Lower lobe of right lung (tissue), 2 donors: ENCODE measurements at places on chromosomes 3 and 15.

DNA sequence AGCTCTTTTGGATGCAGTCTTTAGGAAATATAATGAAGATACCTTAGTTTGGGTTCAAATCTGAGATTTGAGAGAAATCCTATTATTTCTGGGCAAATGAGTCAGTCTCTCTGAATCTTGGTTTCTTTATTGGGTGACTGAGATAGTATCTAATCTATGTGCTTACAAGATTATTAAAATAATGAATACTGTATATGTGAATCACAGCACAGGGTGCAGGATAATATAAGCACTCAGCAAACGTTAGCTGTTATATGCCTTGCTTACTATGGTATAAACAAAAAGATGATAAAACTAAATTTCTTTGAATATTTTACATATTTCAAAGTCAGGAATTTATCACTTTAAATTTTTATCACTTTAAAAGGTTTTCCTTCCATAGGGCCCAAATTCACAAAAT, 29.6 kb downstream of the FGF7 start:
- H3K27me3 ChIP-seq = no peaks in the 10 kb centered on the region
- H3K36me3 ChIP-seq = no peaks in the 10 kb centered on the region
- no peaks in the 10 kb centered on the region for H3K4me1 ChIP-seq
- no peak for DNase-seq
- H3K27ac ChIP-seq = no peak overlapping the region
- no peak overlapping the region for H3K4me3 ChIP-seq

- H3K27me3 ChIP-seq = no peaks in the 10 kb centered on the region
- no peak overlapping the region for H3K4me3 ChIP-seq
- no peaks in the 10 kb centered on the region for H3K4me1 ChIP-seq
- DNase-seq = no peak
- H3K36me3 ChIP-seq = no peaks in the 10 kb centered on the region
Observed at GRCh38 chr3:104523136-104523535, 843.6 kb upstream of the ALCAM start.

GRCh38 chr3:175107995-175108394, 248.9 kb downstream of the NAALADL2 start:
- H3K4me3 ChIP-seq = no peak overlapping the region
- DNase-seq = no peak
- H3K27me3 ChIP-seq = no peaks in the 10 kb centered on the region

- H3K27ac ChIP-seq = no peak overlapping the region
- H3K27me3 ChIP-seq = no peaks in the 10 kb centered on the region
- no peak for DNase-seq
Observed at GRCh38 chr3:129656659-129657247, 50.3 kb upstream of the PLXND1 start.

DNA sequence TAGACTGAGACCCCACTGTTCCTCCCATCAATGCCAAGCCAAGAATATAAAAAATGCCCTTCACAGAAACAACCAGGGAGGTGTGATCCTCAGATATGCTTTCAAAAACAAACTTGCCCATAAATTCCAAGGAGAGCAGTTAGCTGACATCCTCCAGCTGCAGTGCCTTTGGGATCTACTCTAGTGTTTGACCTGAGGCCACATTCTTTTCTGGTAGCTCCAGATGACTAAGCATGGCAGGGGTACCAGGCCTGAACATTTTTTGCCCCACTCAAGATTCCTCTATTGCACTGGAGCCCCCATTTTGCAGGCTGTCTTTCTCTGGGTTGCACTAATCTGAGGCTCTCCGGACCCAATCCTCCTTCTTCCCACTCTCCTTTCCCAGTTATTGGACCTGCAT, 27.9 kb upstream of the ACP3 start:
- no peaks in the 10 kb centered on the region for H3K27me3 ChIP-seq
- no peak for DNase-seq
- no peaks in the 10 kb centered on the region for H3K36me3 ChIP-seq
- H3K4me3 ChIP-seq = no peak overlapping the region
- peaks cover 15% of the 10 kb centered on the region for H3K4me1 ChIP-seq

DNA sequence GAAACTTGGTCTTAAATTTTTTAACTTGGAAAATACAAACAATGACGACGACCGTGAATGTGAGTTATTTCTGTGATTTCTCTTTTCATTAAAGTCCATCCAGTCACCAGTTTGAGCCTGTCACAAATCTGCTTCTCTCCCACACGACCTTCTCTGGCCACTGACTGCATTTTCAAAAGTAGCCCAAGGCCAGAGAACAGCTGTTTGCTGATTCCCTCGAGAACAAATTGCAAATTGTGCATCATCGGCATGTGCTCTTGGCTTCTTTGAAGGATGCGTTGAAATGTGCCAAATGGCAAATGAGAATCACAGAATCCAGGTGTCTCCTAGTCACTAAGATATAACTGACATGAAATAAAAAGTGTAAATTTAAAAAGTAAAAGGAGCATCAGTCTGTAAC, 106.4 kb downstream of the AQP9 start:
- H3K27ac ChIP-seq = no peak overlapping the region
- no peaks in the 10 kb centered on the region for H3K27me3 ChIP-seq
- H3K4me3 ChIP-seq = no peak overlapping the region
- DNase-seq = no peak
- no peaks in the 10 kb centered on the region for H3K36me3 ChIP-seq
- H3K4me1 ChIP-seq = peaks cover 9% of the 10 kb centered on the region

DNA sequence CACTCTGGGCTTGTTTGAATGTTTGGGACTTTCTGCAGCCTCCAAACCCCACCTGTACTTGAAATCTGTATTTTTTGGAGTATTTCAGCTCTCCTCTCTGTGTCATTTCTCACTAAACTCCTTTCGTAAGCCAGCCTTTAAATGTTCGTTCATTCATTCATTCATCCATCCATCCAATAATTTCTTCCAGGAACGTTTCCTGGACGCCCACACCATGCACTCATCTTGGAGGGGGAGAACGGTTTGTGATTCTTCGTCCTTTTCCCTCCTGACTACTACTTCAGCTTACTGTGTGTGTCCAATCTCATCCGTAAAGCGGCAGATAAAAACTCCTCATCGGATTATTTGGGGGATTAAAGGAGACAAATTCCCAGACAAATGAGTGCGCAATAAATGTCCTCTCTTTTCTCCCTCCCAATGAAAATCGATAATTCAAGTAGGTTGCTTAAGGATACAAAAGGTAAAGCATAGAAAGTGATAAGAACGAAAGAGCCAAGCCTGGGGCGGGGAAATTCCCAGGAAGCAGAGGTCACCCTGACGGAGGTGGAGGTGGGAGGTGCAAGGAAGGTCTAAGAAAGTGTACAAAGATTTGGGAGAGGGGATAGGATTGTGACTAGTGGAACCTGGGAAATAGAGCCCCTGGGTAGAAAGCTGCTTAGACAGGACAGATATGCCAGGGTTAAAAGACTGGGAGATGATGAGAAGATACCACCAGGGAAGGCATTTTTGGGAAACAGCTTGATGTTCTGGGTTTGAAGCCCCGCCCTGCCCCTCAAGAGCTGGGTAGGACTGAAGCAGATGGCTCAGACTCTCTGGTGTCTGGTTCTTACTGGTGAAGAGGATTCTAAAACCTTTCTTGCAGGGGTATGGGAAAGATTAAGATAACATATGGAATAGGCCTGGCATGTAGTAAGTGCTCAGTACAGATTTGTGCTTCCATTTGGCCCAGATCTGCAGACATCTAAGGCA, 896 bp upstream of the KLHL25 start:
- H3K4me3 ChIP-seq = peak overlapping the region; percentile 90
- no peak overlapping the region for H3K27ac ChIP-seq

DNA sequence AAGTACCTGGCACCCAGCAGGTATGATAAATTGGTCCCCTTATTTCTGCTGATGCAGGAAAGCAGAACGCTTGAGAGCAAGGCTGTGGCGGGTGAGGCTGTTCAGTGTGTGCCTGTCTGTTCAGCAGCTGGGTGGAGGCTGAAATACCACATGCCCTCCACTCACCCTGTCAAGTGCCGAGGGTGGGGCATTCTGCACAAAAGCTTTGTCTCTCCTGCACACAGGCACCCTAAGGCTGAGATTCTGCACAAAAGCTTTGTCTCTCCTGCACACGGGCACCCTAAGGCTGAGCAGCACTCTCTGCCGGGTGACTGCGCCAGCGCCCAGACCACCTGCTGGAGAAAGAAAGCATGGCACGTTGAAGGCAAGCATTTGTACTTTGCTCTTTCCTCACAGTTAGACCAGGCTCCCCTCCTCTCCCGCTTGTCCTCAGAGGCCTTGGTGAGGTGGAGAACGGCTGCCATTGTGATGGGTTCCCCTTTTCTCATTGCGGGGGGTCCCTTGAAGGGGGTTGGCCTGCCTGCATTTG, 97.5 kb downstream of the BDH1 start:
- peaks cover 13% of the 10 kb centered on the region for H3K4me1 ChIP-seq
- DNase-seq = peak; percentile 54
- no peaks in the 10 kb centered on the region for H3K27me3 ChIP-seq

GRCh38 chr15:62779036-62779770, 263.3 kb upstream of the TPM1 start:
- DNase-seq = no peak
- H3K27me3 ChIP-seq = no peaks in the 10 kb centered on the region
- no peaks in the 10 kb centered on the region for H3K4me1 ChIP-seq
- no peak overlapping the region for H3K4me3 ChIP-seq

DNA sequence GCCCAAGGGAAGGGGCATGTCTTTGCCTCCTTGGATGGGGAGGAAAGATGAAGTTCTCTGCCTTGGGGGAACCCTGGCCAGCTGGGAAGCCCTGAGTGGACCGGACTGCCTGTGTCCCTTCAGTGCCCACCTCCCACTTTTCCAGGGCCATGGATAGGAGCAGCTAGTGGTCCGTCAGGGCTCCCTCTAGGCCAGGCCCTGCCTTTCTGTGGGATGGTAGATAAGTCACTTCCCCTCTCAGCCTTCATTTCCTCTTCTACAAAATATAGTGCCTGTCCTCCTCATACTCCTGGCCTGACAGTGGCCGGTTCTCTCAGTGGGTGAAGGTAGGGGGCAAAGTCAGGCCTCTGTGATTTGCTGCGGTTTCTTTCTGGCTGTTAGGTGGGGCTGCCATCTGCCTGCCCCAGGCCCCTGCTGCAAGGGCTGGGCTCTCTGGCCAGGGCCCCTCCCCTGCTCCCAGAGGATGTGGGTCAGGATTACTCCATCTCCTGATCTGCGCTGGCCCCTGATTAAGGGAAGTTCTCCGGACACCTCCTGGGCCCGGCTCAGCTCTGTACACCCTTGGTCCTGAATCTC, 1.4 kb downstream of the PLEKHO2 start:
- H3K27ac ChIP-seq = peak overlapping the region; percentile 92
- H3K4me3 ChIP-seq = peak overlapping the region; percentile 74
- H3K4me1 ChIP-seq = peaks cover 53% of the 10 kb centered on the region

- H3K27me3 ChIP-seq = no peaks in the 10 kb centered on the region
- no peak overlapping the region for H3K27ac ChIP-seq
- H3K4me1 ChIP-seq = no peaks in the 10 kb centered on the region
- no peak overlapping the region for H3K4me3 ChIP-seq
- DNase-seq = no peak
Observed at GRCh38 chr3:148101061-148101460, 596.6 kb upstream of the AGTR1 start.

DNA sequence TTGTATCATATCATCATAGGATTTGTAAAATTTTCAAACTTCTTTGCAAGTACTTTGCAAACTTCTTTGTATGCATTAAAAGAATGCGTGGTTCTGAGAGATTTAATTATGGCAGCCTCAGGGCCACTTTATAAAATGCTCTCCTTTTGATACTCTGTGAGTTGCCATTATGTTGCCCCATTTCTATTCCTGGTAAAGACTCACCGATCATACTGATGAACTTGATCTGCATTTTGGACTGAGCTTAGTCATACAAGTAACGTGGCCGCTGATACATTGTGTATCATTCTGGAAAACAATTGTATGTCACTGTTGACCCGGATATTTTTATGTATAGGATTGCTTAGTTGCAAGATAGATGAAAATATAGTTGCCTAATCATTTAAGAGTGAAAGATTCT, 38.8 kb downstream of the AKAP13 start:
- peaks cover 40% of the 10 kb centered on the region for H3K4me1 ChIP-seq
- H3K27ac ChIP-seq = no peak overlapping the region
- DNase-seq = no peak
- H3K4me3 ChIP-seq = no peak overlapping the region
- H3K27me3 ChIP-seq = no peaks in the 10 kb centered on the region

DNA sequence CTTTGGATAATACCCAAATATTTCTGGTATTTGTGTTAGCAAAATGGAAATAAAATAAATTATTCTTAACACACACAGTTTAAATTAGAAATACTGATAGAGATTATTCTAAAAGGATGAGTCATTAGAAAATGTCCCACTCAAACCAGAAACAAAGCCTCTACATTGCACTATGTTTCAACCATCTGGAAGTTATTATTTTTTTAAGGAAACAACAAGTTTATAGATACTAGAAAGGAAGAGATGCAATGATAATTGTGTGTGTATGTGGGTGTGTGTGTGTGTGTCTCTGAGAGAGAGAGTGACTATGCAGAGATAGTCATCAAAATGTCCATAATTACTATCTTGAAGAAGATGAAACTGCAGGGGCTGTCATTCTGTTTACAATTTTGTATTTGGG, 1340.5 kb downstream of the ROBO1 start:
- no peaks in the 10 kb centered on the region for H3K27me3 ChIP-seq
- no peaks in the 10 kb centered on the region for H3K4me1 ChIP-seq
- H3K4me3 ChIP-seq = no peak overlapping the region
- no peaks in the 10 kb centered on the region for H3K36me3 ChIP-seq

GRCh38 chr15:82805994-82806406, at the start of gene FSD2:
Gene FSD2, minus strand, starts transcription at chr15:82806069. Its CDS starts 18,679 bp downstream, at chr15:82787390.
- no peak within 1 kb of the TSS for H3K27ac ChIP-seq
- H3K27me3 ChIP-seq = no peaks in the 10 kb centered on the region
- no peak within 1 kb of the TSS for H3K4me3 ChIP-seq
- H3K4me1 ChIP-seq = peaks cover 9% of the 10 kb centered on the region
- no peaks in the 10 kb centered on the region for H3K36me3 ChIP-seq

DNA sequence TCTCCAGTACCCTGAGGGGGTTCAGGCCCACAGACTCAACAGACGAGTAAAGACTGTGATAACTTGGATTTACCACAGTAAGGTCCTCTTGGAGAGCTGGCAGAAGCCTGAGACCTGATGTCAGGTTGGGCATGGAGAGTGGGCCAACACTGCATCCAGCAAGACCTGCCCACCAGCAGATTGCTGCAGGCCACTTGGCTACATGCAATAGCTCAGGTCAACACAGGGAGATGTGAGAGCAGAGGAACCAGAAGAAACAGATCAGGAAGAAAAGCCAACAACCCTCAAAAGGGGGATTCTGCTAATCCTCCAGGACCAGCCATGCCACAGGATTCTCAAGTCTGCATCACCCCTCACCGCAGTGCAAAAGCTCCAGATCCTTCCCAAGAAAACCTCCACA, 1.7 kb upstream of the IP6K1 start:
- no peaks in the 10 kb centered on the region for H3K27me3 ChIP-seq
- peaks cover 14% of the 10 kb centered on the region for H3K36me3 ChIP-seq
- H3K4me1 ChIP-seq = peaks cover 33% of the 10 kb centered on the region
- no peak for DNase-seq

DNA sequence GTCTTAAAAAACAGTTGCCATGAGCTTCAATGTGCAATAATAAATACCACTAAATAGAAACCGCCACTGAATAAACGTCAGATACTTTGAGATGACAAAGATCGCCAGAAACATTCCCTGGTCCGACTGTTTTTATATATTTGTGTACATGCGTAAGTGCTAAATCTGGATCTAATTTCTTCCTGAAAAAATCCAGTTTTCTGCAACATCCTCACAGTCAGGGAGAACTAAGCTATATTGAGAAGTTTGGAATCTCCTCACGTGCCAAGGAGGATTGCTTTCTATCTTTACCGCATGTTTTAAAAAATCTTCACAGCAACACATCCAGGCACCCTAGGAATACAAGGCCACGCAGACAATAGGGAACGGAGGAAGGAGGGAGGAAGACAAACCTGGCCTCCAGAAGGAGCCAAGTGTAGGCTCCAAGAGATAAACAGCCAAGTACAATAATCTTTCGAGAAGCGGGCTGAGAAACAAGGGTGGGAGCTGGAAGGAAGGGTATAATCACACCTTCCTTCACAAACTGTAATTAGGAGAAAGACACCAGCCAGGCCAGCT, 5.7 kb downstream of the VGLL4 start:
- no peak for DNase-seq
- H3K27ac ChIP-seq = peak overlapping the region; percentile 62
- H3K4me3 ChIP-seq = peak overlapping the region; percentile 15
- peaks cover 77% of the 10 kb centered on the region for H3K4me1 ChIP-seq
